ENCODE measurements at places on chromosomes 16 and 17.
A peak's percentile ranks its signal among the peaks of the same experiment; 100 is the strongest.

GRCh38 chr16:63806794-63807506, 1314.9 kb downstream of the CDH11 start:
- no peak for DNase-seq

- DNase-seq = peak; percentile 79
Measured at GRCh38 chr17:7932949-7933348, 943 bp downstream of the CNTROB start.

- no peak for DNase-seq
Measured at GRCh38 chr16:3004319-3004718, 8.4 kb upstream of the CLDN9 start.

DNA sequence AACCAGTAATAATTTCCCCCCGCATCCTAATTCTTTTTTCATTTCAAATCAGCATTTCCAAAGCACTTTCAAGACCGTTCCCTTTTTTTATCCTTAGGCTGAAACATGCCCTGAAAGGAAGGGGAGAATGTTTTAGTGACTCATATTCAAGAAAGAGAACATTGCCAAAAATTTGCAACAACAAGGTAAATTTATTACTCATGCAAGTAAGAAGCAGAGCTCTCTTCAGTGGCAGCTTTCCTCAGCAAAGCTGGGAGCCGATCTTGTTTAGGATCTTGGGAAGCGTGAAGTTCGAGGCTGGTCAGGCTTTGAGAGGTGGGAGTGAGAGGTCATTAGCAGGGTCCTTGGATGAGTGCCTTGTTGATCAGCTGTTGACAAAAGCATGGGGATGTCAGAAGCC, 129.5 kb downstream of the PRKCA start:
- peak; percentile 57 for DNase-seq

DNA sequence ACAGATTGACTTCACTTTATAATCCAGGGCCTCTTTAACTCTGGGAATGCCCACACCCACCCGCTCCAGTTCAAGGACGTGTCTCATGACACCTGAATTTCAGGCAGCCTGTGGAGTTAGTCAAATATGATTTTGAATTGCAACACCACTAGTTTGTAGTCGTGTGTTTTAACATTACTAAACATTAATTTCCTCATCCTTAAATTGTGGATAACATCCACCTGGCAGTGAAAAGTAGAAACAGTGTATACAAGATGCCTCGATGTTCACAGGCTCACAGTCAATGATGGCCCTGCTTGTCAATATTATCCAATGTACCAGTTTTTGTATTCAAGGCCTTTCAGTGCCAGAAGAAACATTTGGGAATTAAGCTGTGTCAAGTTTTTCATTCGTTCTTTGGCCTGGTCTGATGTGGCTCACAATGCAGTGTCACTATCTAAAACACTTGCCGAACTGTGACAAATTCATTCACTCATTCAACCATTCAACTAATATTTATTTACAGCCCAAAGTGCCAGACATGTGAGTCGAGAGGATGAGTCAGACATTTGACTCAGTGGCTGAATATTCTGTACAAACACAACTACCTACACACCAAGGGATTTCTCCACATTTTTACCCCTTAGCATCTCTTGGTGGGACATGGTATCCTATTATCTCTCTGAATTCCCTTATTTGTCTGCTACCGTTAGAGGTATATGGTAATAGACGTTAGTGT, 1.4 kb downstream of the MEIOB start:
- DNase-seq = peak; percentile 35

DNA sequence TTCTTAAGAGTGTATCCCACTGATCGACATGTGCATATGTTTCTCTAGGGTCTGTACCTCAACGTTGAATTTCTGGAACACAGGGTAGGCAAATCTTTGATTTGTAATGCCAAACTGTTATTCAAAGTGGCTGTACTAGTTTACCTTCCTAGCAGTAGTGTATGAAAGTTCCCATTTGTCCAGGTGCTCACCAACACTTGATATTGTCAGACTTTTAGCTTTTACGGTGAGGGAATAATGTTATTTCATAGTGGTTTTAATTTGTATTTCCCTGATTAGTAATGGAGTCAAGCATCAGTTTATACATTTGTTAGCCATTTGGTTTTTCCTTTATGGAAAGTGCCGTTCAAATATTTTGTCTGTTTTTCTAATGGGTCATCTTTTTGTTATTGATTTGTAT, 20.3 kb downstream of the GSDMB start:
- no peak for DNase-seq

DNA sequence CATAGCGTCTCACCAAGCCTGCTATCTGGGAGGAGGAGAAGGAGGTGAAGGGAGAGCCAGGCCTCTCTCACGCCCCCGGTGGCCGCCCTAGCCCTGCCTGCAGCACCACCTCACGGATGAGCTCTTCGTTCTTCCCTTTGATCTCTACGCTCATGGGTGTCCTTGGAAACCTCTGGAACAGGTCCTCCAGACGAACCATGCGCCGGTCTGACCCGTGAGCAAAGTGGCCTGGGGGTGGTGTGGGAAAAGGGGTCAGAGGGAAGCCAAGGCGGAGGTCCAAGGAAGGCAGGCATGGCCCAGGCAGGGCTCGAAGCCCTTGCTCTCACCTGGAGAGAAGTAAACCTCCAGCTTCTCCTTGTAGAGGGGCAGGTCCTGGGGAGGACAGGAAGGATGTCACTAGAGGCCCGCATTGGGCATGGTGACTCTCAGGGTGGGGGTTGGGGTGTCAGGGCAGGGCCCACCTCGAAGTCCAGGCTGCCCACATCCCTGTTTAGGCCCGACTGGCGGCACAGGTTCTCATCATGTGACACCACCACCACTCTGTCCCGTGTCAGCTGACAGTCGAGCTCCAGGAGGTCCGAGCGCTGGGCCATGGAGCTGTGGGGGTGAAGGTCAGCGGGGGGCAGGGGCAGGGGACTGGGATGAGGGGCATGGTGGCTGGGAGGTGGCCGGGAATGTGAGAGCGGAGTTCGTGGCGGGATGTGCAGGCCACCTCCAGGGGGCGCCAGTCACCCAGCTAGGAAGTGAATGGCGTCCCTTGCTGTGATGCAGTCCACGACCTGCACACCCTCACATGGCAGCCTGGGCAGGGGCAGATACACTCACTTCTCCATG, 923 bp downstream of the GDPD3 start:
- peak; percentile 53 for DNase-seq

- peak; percentile 73 for DNase-seq
Measured at GRCh38 chr17:50169121-50169764, 3.4 kb downstream of the SGCA start.

DNA sequence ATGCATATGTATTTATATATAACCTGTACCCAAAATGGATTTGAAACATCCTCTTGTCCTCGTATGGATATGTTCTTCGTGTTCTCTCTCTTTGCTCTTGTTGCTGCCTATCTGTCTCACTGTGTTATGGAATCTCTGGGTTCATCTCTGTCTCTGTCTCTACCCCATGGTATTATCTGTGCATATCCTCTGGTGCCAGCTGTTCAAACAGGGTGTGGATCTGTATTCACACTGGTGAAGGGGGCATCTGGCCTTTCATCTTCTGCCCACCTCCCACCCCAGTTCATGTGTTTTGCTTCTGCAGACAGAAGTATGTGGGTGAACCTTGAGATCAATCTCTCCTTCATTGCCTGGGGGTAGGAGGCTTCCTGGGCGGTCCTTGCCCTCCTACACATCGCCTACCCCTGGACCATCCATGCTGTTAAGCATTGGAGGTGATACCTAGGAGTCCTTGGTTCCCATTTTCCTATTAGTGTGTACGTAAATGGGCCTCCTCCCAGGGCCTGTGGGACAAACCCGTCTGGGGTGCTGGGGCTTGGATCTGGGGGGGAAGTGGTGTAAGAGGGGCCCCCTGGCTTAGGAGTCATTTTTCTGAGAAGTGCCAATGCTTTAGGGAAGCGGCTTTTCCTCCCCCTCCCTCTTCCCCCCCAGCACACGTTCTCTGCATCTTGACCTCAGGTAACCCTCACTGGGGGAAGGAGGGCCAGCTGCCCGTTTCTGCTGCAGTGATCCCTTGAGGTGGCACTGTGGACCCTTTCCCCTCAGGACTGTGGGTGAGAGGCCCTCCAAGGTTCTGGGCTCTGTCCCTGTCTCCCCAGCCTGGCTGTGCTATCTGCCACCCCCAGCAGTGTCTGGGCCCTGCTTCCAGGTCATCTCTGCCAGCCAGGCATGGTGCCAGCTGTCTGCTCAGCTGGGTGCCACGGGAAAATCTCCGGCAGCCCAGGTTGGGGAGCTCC, 21.1 kb downstream of the RARA start:
- DNase-seq = no peak

DNA sequence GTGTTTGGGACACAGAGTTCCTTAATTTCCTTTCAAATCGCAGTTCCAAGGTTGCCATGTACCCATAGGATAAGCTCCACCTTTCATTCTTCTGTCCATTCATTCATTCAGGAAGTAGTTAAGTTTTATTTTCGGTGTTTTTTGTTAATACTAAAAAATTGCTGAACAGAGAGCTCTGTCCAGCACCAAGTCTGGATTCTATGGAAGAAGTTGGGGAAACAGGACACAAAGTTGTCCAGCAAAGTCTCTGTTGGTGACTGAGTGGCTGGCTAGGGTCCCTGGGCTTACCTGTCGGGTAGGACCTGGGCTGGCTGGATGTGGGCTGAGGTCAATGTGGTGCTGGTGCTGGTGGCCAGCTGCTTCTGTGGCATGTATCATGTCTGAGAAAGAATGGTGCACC, 17.6 kb upstream of the CCL2 start:
- no peak for DNase-seq

GRCh38 chr17:396788-397187, 44.2 kb upstream of the RPH3AL start:
- DNase-seq = no peak

- DNase-seq = peak; percentile 12
Measured at GRCh38 chr17:71084219-71084618, 914.9 kb downstream of the KCNJ2 start.

DNA sequence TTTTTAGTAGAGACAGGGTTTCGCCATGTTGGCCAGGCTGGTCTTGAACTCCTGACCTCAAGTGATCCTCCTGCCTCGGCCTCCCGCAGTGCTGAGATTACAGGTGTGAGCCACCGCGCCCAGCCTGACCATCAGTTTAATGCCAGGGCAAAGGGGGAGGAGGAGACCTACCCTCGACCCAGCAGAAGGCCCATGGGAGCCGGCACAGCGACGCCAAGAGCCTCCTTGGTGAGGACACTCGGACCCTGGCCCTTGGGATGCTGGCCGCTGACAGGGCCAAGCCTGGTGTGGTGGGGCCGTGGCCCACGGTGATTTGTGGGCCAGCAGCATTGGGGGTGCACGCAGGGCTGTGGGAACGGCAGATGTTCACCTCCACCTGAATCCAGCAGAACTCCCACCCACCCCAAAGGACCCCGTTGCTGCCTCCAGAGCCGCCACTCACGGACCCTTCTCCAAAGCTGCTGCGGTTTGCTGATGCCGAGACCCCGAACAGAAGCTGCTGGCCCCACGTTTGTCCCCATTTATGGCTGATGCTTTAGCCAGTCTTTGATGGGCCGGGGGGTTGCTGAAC, 20.0 kb downstream of the UTS2R start:
- DNase-seq = no peak

DNA sequence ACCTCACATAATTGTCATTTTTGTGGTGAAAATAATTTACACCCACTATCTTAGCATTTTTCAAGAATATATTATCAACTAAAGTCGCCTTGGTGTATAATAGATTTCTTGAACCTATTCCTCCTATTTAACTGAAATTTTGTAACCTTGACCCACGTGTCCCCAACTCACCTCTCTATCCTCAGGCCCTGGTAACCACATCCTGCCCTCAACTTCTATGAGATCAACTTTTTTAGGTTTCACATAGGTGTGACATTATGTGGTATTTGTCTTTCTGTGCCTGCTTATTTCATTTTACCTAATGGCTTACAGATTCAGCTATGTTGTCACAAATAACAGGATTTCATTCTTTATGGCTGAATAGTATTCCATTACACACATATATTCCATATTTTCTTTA, 73.0 kb upstream of the CNTNAP4 start:
- no peak for DNase-seq

DNA sequence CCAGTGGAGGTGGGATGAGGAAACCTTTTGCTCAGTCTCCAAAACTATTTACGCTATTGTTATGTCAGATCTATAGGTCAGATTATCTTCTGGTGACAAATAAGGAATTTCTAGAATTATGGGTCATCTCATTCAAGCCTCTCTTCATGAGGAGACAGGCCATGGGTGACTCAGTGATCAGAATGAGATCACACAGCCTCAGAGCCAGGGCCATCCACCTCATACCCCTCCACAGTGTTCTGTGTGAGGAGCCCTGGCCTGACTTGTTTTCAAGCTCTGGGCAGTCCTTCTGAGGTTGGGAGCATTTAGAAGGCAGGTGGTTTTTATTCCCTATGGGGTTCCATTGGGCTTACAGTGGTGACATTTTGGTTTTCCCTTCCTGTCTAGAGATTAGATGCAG, 26.5 kb downstream of the YPEL2 start:
- peak; percentile 68 for DNase-seq

GRCh38 chr17:4945176-4945943, 3.0 kb downstream of the PFN1 start:
- DNase-seq = peak; percentile 87

- no peak for DNase-seq
Measured at GRCh38 chr16:55725055-55725777, 69.4 kb downstream of the SLC6A2 start.

DNA sequence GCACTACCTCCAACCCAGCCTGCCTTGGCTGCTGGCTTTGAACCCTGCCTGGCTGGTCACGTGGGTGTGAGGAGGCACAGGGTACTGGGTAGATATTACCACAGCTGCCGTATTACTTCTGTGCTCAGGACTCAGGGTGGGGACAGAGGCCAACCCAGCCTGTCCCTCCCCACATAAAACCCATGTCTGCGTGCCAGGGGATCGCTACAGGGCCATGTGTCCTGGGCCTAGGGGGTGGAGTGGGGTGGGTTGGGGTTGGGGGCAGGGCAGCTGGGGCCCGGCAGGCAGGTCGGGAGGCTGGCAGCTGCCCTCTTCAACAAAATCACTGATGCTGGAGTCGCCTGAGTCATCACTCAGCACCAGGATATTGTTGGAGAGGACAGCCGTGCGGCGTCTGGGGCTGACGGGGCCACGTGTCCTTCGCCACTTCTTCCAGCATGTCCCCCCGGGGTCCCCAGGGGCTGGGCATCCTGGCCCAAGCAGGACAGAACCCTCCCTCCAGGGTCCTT, 39.7 kb upstream of the PVALEF start:
- DNase-seq = no peak

- no peak for DNase-seq
Measured at GRCh38 chr17:41917192-41917591, 1.6 kb downstream of the ACLY start.

GRCh38 chr16:54163197-54163843, 123.3 kb downstream of the IRX3 start:
- DNase-seq = no peak

- DNase-seq = no peak
Measured at GRCh38 chr17:36879027-36879426, 58.2 kb upstream of the LHX1 start.

DNA sequence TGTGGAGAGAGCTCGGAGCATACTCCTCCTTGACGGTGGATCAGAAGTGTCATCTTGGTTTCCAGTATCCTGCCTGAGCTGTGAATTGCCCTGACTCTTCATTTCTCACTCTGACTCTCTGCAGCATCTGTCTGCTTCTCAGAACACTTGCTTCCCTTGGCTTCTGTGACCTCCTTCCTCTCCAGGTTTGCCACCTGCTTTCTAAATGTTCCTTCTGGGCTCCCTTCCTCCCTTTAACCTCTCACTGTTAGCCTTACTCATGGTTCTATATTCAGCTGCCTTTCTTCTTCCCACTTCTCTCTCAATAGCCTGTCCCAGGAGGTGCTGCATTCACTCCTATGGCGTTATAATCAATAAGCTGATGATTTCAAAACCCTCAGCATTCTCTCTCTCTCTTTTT, 11.2 kb upstream of the PRKAR1A start:
- DNase-seq = no peak

GRCh38 chr17:62754631-62755030, 53.5 kb downstream of the MARCHF10 start:
- no peak for DNase-seq
